ENCODE measurements at places on chromosomes 7 and 10.

- no peak for DNase-seq
Measured at GRCh38 chr7:132825932-132826835, 249.9 kb upstream of the PLXNA4 start.

DNA sequence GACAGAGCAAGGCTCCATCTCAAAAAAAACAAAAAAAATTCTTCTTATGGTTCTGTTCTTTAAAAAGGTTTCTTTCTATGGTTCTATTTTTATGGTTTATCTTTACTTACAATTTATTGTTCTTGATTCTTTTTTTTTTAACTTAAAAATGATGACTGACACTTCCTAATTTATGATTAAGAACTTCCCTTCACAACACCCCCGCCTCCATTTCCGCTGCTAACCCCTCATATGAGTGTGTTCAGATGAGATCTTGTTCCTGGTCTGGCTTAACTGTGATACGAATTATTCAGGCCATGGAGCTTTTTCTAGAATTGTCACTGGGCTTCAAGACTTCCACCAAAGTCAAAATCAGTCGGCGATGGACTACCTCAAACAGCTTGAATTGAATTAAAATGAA, 33.9 kb downstream of the PTER start:
- DNase-seq: no peak

GRCh38 chr10:43210556-43210955, 56.3 kb downstream of the RASGEF1A start:
- no peak for DNase-seq

- DNase-seq: no peak
Measured at GRCh38 chr7:137147338-137147720, 196.2 kb downstream of the PTN start.

DNA sequence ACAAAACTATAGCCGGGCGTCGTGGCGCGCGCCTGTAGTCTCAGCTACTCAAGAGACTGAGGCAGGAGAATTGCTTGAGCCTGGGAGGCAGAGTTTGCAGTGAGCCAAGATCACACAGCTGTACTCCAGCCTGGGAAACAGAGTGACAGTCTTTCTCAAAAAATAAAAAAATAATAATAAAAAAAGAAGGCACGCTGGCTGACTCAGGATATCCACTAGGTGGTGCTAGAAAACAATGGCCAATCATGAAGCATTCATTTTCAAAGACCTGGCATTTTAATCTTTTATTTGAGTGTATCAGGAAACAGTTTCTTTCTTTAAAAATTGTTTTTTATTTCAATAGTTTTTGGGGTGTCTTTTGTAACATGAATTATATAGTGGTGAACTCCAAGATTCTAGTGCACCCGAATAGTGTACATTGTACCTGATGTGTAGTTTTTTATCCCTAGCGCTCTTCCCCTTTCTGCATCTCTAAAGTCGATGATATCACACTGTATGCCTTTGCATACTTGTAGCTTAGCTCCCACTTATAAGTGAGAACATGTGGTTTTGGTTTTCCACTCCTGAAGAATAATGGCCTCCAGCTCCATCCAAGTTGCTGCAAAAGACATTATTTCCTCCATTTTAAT, 88.6 kb downstream of the LYZL1 start:
- DNase-seq: no peak

GRCh38 chr7:149830997-149831740, 7.0 kb upstream of the ZNF862 start:
- DNase-seq: no peak

DNA sequence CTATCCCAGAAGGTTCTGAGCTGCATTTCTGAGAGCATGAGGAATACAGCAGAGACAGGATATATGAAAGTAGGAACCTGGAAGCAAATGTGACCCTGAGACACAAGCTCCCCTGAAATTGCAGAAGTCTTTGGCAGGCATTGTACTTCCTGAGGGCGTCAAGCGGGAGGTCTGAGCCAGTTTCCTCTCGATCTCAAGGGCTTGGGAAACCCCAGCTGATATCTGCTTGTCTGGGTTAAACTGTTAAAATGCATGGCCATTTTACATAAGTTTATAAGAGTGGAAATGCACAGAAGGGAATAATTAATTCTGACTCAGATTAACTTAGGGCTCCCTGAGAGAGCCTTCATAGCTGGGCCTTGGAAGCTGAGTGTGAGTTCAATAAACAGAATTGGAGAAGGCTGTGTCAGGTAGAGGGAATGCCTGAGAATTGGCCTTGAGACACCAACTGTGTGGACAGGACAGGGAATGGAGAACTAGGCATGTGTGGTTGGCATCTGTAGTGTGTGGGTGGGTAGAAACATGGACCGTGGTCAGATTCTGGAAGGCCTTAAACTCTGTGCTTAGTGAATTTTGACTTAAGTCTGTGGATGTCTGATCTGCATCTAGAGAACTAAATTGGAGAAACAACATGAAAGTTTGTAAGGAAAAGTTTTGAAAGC, 53.3 kb downstream of the WIPF3 start:
- no peak for DNase-seq

- peak; percentile 88 for DNase-seq
Measured at GRCh38 chr7:23394488-23395171, 75.7 kb downstream of the IGF2BP3 start.
